Tibial nerve (tissue), 4 donors: ENCODE measurements at places on chromosomes 3 and 15. TPM values are rescaled to one million over a fixed set of nuclear protein-coding genes. Genes with fewer than 3 reads are reported as not detected.

DNA sequence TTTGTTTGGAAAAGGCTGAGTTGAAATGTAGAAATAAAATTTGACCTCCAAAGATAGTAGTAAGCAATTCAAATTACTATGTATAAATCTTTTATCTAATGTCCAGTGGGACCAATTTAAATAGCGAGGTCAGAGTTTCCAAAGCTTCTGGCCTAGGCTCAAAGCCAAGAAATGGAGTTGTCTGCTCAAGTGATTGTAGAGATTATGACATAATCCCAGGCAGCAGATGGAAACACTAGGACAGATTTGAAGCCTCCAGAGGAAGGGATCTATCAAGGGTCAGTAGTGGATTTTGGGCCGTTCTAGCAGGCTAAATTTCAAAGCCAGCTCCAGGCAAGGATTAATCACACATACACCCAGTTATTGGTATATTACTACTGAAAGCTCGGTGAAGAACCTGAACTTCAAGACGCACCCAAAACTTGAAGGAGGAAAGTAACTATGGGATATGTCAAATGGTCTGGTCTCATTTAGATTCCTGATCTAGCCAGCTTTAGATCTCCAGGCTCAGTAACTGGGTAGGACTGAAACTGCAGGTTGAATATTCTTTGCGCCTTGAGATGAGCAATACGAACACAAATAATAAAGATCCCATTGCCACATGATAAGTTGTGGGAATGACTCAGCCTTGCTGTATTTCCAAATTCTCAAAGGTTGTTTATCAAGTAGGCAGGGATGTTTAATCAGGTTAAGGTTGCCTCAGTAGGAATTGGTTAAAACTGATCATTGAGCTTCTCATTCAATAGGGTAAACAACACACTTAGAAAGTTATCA lies 30.9 kb upstream of the ARRDC4 start:
- no peak for DNase-seq

- DNase-seq = no peak
These were observed 68.0 kb downstream of the OXNAD1 start for GRCh38 chr3:16332904-16333426.

GRCh38 chr3:12392101-12392878 lies 92.0 kb upstream of the TSEN2 start:
- DNase-seq = no peak

- no peak for DNase-seq
These were observed 298.6 kb upstream of the ZNF717 start for GRCh38 chr3:76083992-76084391.

DNA sequence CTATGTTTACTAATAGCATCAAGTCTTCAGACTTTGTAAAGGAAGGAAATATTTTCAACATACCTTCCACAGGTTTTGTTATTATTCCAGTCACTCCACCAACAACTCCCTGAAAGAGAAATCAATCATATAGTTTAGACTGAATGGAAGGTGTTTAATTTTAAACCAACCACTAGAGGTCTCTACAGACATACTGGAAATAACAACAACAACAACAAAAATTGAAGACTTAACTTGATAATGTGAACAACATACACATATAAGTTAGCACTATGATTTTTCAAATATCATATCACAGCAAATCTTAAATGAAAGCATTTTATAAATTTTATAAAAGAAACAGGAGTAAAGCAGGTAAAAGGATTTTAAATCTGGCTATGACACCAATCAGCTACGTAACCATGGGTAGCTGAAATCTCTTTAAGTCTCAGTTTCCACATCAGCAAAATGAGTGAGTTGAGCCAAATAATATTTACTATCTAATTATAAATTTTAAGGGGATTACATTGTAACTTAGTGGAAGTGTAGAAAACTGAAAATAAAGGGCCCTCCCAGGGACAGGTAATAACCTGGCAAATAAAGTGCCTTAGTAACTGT lies 188.2 kb downstream of the VPS13C start:
- no peak for DNase-seq

GRCh38 chr15:53836618-53837017 lies 77.2 kb upstream of the WDR72 start:
- DNase-seq = no peak

- no peak for DNase-seq
These were observed 64.0 kb downstream of the GREM1 start for GRCh38 chr15:32781781-32782180.

DNA sequence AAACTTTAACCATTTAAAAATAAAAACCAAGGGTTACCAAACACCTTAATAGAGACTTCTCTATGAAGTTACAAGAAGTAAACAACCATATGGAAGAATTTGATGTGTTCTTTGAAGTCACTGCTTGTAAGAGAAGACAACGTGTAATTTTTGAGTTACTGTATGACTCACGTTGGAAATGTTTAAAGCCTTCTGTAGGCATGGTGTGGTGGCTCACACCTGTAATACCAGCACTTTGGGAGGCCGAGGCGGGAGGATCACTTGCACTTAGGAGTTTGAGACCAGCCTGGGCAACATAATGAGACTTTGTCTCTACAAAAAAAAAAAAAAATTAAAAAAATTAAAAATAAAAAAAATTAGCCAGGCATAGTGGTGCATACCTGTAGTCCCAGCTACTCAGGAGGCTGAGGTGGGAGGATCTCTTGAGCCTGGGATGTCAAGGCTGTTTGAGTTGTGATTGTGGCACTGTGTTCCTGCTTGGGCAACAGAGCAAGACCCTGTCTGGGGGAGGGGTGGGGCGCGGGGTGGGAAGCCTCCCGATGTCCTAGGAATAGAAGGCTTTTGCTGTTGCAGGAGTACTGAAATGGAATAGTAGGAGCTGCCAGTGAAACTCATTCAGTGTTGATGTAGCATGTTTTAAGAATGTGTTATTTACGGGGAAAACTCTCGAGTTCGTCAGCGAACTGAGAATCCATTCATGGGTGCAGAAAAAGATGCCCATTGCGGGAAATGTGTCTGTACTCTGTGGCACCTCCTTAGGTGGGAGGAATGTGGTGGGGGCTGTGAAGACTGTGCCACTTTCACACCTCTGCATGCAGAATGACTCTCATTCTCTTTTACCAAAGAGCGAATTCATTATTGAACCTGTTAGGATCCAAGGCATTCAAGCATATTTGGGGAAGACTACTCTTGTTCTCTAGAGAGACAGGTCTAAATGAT lies 134.2 kb downstream of the FNDC3B start:
- no peak for DNase-seq

DNA sequence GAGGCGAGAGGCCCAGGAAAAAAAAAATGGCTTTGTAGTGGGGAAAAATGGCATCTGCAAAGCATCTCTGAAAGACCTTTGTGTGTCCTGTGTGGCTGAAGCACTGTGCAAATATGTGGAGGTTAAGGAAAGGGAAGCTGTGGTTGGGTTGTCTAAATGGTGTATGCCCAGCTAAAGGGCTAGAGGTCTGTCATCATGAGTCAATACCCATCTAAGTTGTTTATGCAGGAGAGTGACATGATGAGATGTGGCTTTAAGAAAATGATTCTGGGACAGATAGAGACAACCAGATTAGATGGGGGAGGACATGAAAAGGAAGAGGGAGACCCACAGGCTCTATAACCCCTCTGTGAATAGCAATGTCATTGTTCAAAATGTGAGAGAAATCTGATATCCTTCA lies 280.7 kb downstream of the MFSD1 start:
- no peak for DNase-seq

DNA sequence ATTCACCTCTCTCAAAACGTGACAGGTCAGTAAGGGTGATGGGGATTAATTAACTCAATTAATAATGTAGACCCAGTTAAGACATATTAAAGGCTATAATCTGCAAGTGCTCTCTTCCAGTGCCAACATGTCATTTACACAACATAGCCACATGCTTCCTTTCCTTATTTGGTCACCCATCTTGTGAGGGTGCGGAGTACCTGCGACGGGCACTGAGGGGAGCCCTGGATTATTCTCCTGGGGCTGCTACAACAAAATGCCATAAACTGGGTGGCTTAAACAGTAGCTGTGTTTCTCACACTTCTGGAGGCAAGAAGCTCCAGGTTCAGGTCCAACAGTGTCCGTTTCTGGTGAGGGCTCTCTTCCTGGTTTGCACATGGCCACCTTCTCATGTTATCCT lies 157.4 kb upstream of the LRTM1 start:
- no peak for DNase-seq

DNA sequence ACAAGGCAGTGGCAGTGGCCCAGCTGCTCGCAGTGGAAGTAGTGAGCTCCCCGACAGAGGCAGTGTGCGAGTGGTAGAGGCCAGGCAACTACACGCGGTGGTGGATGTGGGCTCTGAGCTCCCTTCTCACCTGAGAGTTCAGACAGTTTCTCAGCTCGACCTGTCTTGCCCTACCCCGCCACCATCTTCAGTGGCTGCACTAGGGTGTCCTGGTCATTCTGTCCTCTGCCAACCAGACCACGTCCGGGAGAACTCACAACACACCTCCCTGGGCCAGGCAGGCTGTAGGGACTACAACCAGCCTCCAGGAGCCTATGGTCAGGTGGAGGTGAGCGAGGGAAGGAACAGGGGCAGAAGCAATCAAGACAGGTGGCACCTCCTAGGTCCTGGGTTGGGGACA lies 106.3 kb upstream of the SMAD3 start:
- no peak for DNase-seq

DNA sequence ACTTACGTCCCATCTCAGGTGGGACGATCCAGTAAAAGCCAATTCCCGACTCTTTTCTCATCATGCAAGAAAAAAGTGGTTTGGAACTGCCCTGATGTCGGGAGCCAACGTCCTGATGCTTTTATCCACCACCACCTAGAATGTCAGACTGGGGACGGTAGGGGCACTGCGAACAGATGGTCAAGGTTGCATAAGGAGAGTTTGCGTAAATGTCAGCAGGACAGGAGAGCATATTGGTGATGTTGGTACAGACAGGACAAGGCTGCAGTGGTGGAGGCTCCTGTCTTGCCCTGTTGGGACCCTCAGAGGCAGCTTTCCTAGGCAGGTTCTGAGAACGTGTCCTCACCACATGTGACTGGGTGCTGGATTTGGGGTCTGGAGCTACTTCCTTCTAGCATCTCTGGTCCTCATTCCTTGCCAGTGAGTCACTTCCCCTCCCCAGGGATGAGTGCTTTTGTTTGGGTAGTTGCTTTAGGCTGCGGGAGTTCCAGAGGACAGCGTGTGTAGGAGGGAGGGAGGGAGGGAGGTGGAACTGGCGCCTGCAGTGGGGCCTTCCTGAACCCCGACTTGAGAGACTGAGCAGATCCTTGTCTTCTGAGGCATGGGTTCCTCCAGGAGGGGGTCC lies 21.0 kb downstream of the THSD4 start:
- DNase-seq = no peak

DNA sequence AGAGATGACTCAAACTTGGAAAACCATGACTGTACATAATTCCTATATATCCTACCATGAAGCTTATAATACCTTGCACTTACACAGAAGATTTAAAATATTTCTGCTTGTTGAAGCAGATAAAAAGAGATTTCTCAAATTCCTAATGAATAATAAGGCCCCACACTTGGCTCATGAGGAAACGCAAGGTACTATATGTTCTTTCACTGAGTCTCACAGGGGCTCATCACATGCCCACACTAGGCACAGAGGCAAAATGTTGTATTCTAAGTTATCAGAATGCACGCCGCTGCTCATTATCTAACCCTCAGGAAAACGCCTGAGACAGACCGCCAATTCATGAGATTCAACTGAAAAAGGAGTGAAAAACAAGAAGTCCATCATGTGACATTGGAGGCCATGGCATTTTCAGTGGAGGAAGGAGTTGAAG lies 5.6 kb downstream of the MYO1E start:
- no peak for DNase-seq

DNA sequence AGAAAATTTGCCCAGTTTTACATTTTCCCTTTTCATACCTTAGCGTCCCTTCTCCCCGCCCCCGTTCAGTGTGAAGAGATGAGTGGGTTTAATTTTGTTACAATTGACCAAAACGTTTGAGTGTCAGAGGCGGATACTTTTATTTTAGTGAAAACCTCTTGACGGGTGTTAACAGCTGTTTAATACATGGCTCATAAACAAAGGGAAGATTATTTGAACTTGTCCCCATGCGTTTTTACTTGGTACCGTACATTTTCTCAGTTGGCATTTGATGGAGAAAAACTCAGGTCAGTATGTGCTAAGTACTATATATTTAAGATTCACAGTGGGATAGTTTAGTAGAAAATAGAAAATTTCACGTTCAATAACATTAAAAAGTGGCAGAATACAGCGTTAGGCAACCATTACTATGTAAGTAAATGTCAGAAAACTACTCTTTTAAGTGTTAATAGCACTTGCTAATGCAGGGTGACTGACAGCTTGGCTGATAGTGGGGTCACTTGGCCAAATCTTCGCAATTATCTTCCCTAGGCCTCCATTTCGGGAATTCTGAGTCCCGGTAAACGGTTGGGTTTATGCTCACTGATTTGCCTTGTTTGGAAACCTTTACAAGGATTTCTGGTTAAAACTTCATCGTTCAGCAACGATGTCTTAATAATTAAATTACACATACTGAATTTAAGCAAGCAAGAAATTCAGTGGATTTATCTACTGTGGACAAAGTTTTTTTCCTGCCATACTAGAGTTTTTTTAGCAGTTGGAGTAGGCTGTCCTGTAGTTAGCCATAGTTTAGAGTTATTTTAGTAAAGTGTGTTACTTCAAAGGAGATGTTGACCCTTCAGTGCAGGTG lies 4.8 kb downstream of the CHD2 start:
- DNase-seq = no peak

DNA sequence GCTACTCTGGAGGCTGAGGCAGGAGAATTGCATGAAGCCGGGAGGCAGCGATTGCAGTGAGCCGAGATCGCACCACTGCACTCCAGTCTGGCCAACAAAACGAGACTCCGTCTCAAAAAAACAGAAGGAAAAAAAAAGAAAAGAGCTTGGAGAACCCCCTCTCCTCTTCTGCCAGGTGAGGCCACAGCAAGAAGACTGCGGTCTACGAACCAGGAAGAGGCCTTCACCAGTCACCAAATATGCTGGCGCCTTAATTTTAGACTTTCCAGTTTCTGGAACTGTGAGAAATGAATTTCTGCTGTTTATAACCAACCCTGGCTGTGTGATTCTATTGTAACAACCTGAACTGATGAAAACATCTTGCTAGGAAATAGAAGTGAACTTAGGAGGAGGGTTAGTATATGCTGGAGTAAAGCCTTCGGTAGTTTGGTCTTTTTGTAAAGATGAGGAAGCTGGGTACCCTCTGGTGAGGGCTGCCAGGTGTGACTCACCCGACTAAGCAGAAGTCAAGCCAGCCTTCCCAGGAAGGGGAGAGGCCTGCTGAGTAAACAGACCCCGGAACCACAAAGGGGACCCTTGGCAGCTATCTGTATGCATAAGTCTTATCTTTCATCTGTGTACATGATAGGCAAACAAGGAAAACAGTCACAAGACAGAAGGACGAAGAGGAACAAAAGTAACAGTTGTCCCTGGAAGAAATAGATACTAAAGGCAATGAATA lies 78.7 kb downstream of the KLF13 start:
- DNase-seq = no peak

GRCh38 chr3:181930105-181930504 lies 218.4 kb downstream of the SOX2 start:
- DNase-seq = no peak

GRCh38 chr3:188108703-188109412 lies 45.1 kb upstream of the LPP start:
- DNase-seq = no peak

The NMNAT3 gene
- total RNA-seq = 12.6 TPM

The MORC1 gene
- 0.22 TPM for total RNA-seq

The DUOX1 gene
- 4.2 TPM for total RNA-seq

The MASP1 gene
- total RNA-seq = 2.0 TPM

The SLC12A1 gene
- not detected for total RNA-seq

The CORO2B gene
- total RNA-seq = 9.8 TPM
